Right lung (tissue), 10 donors: ENCODE measurements at places on chromosomes 11 and 22. TPM values are rescaled to one million over a fixed set of nuclear protein-coding genes. Genes with fewer than 3 reads are reported as not detected.

PTGDR2 gene
- polyA plus RNA-seq = 0.14 TPM

ARHGAP32 gene
- 17.5 TPM for polyA plus RNA-seq

UBE2L6 gene
- polyA plus RNA-seq = 78.7 TPM

- DNase-seq = no peak
Measured at GRCh38 chr11:90438069-90438468, 215.2 kb upstream of the CHORDC1 start.

- DNase-seq = no peak
Measured at GRCh38 chr11:11155962-11156815, 196.9 kb downstream of the CSNK2A3 start.

- DNase-seq = no peak
Measured at GRCh38 chr11:133041928-133042882, 490.1 kb downstream of the OPCML start.

- no peak for DNase-seq
Measured at GRCh38 chr11:8973121-8973520, 8.9 kb upstream of the TMEM9B start.

GRCh38 chr11:128662960-128663359 is 30.9 kb upstream of the FLI1 start:
- no peak for DNase-seq

DNA sequence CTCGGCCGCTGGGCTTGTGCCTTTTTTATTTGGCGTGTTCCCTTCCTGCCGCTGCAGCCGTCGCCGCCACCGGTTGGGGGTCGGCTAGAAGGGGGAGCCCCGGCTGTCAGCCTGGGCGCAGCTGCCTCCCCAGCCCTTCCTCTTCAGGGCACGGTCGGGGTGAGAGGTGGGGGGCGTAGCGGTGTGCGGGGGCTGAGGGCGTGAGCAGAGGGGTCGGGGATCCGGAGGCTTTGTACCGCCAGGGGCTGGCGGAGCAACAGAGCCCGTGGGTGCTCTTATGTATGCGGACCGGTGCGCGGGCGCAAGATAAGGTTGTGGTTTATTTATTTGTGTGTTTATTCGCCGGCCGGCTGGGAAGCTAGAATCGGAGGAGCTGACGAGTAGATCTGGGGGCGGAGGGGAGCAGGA is 477 bp downstream of the ZBTB16 start:
- DNase-seq = peak; percentile 32

- no peak for DNase-seq
Measured at GRCh38 chr11:107044503-107044902, 26.2 kb upstream of the GUCY1A2 start.

- DNase-seq = no peak
Measured at GRCh38 chr22:46354176-46354992, 18.9 kb downstream of the TRMU start.

- DNase-seq = no peak
Measured at GRCh38 chr11:19447150-19447566, 206.4 kb upstream of the E2F8 start.

GRCh38 chr11:95404370-95404769 is 173.4 kb upstream of the SESN3 start:
- no peak for DNase-seq

- no peak for DNase-seq
Measured at GRCh38 chr11:57343825-57344224, 5.7 kb downstream of the P2RX3 start.

DNA sequence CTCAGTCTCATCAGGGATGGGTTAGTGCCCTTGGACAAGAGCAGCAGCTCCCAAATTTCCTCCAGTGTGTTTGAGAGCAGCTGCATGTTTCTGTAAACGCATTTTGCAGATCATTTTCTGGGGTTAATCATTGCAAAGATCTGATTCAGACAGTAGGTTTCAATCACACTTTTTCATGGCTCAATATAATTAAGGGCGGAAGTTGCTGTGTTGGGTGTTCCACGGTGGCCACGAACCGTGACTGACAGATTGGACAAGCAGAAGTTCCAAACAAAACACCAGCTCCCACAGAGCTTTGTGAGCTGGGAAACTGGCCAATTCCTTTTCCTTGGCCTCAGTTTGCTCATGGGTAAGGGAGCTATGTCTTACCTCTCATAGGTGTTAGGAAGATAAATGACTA is 8.4 kb upstream of the RASSF10 start:
- no peak for DNase-seq

- peak; percentile 3 for DNase-seq
Measured at GRCh38 chr11:22539821-22540256, 85.8 kb downstream of the FANCF start.

DNA sequence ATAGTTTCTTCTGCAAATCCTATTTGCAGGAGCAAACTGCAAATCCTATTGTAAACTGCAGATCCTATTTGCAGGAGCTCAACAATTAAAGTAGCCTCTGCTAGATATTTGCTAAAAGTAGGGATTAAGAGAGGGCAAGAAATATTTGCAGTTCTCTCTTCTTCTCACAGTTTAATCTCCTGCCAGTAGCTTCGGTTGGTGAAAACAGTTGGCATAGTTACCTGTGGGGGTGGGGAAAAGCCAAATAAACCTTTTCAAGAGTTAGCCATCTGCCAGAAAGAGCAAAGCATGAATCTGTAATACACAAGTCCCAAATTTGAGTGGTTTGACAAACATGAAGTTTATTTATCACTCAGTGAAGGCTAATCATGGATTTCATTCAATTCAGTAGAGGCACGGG is 942.5 kb downstream of the JRKL start:
- no peak for DNase-seq

GRCh38 chr22:46104170-46104880 is 46.0 kb upstream of the PPARA start:
- no peak for DNase-seq

DNA sequence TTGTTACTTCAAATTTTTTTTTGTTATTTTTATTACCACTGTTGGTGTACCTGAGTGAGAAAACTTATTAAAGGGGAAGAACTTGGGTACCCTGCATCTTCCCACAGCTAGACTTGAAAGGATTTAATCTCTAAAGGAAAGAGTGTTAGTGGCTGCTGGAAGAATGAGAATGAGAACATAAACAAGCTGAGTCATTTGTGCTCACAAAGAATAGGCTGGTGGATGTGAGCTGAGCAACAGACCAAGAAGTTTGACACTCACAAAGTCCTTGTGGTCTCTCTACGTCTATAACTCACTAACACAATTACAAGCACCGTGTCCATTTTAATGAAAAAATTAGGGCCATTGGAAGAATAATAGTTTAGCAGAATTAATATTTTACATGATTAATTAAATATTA is 217.6 kb upstream of the ANO5 start:
- no peak for DNase-seq

DNA sequence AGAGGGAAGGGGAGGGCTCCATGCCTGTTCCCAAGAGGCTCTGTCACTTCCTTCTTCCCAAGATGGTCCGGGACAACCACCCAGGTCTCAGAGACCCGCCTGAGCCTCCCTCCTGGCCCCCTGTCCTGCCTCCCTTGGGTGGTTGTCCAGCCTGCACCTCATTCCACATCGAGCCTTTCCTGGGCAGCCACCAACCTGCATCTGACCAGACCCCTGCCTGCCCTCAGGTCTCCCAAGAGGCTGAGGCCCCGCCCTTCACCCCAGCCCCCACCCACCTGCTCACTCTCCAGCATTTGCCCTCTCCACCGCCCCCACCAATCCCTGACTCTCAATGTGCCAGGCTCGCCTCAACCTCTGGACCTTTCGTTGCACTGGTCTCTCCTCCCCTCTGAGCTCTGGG is 97.5 kb upstream of the LMO1 start:
- no peak for DNase-seq

- no peak for DNase-seq
Measured at GRCh38 chr11:35629511-35629910, 11.3 kb downstream of the FJX1 start.

GRCh38 chr11:76629853-76630599 is 40.5 kb downstream of the LRRC32 start:
- no peak for DNase-seq

- DNase-seq = no peak
Measured at GRCh38 chr11:66970807-66971442, 4.2 kb upstream of the C11orf86 start.

DNA sequence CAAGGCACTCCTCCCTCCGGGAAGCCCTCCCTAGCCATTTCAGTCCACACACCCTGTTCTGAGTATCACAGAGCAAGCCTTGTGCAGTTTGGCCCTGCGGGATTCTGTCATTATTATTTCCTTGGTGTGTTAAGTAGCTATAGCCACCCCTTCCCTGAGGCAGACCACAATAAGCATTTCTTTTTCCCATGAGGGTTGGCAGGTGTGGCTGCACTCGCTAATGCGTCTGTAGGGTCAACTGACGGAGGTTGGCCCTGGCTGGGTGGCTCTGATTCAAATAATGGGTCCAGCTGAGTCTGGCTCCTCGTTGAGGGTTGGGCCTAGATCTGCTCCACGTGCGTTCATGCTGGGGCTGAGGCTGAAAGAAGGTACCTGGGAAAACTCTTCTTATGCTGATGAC is 5.1 kb downstream of the F2 start:
- DNase-seq = no peak

- no peak for DNase-seq
Measured at GRCh38 chr11:76148231-76148630, 58.1 kb downstream of the WNT11 start.

- DNase-seq = no peak
Measured at GRCh38 chr22:29814003-29814402, 24.1 kb downstream of the ASCC2 start.

- no peak for DNase-seq
Measured at GRCh38 chr11:112597286-112597790, 336.7 kb upstream of the PLET1 start.

- DNase-seq = no peak
Measured at GRCh38 chr11:46675288-46675851, 25.0 kb downstream of the ARHGAP1 start.

- DNase-seq = no peak
Measured at GRCh38 chr11:9840460-9841004, 176.7 kb downstream of the SWAP70 start.

DNA sequence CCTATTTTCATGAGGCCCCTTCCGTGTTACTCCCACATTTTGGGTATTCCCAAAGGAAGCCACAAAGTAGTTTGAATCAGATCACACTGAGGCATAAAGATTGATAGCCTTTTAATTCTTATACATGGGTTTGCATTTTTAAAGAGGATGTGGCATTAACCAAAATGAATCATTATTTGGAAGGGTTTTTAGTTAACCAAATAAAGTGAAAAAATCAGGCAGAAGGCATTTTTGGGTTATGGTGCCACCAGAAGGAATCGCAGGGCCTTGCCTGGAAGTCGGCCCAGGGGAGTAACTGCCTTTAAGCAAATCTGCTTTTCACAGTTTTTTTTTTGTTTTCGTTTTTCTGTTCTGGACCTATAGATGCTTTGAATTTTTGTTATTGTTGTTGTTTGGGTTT is 55.4 kb downstream of the HSD17B12 start:
- DNase-seq = no peak
